ENCODE measurements at places on chromosomes 16 and 17. TPM values are rescaled to one million over a fixed set of nuclear protein-coding genes. Genes with fewer than 3 reads are reported as not detected.

CCDC78 gene
- 3.8 TPM for total RNA-seq

BBS2 gene
- total RNA-seq: 108 TPM

TNFRSF17 gene
- not detected for total RNA-seq

RARA gene
- total RNA-seq: 8.6 TPM

IL4R gene
- 17.9 TPM for total RNA-seq

KIF2B gene
- total RNA-seq: not detected

SREBF1 gene
- 241 TPM for total RNA-seq

C1QTNF8 gene
- not detected for total RNA-seq

NOS2 gene
- total RNA-seq: not detected

GP2 gene
- not detected for total RNA-seq

TRPV3 gene
- total RNA-seq: 1.0 TPM

ANKRD11 gene
- total RNA-seq: 66.0 TPM

TOM1L1 gene
- 19.3 TPM for total RNA-seq

C1QL1 gene
- 0.99 TPM for total RNA-seq

GRAPL gene
- total RNA-seq: 0.66 TPM

ARL5C gene
- total RNA-seq: not detected

FOXO3B gene
- total RNA-seq: 3.8 TPM

ZDHHC1 gene
- 9.9 TPM for total RNA-seq

DDX5 gene
- 534 TPM for total RNA-seq

PTX4 gene
- total RNA-seq: 0.29 TPM

CD300E gene
- not detected for total RNA-seq

RCVRN gene
- under 0.01 TPM for total RNA-seq

MYH8 gene
- total RNA-seq: not detected

IL17C gene
- total RNA-seq: not detected

EME1 gene
- total RNA-seq: 10.9 TPM

P2RX1 gene
- not detected for total RNA-seq

Data from smooth muscle cell of trachea (primary cell).